ENCODE measurements at places on chromosomes 16 and 17.

GRCh38 chr17:29331708-29332085 lies 37.7 kb upstream of the NUFIP2 start:
- DNase-seq: no peak

DNA sequence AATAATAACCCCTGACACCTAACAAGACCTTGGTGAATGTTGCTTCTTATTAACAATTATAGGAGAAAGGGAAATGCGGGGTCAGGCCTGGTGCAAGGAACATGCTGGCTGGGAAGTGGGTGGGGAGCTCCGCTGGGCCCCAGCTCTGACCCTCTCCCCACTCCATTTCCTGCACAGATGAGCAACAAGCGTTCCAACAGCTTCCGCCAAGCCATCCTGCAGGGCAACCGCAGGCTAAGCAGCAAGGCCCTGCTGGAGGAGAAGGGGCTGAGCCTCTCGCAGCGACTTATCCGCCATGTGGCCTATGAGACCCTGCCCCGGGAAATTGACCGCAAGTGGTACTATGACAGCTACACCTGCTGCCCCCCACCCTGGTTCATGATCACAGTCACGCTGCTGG lies 23.0 kb downstream of the RHBDL3 start:
- no peak for DNase-seq

DNA sequence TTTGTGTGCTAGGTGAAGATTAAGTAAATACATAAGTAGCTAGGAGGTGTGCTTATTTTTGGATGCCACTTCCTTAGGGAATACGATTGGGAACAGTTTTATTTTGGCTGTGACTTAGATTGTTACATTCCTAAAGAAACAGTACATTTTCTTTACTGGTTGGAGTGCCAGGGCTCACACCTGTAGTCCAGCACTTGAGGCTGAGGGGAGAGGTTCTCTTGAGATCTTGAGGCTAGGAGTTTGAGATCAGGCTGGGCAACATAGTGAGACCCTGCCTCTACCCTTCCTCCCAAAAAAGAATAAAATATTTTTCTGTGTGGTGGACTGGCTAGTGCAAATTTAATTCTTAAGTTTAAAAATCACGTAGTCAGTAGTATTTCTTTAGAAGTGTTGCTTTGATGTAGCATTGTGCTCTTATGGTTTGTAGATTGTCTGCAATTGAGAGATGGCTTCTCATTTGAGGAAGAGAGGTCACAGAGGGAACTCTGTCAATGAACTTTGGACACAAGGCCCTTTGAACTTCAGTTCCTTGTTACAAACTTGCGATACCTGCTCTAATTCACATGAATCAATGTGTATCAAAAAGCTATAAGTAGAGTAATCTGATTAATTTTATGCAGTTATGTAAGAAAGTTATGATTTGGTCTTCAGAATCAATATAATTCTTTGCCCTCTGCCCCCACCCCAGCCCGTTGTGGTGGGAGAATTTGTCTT lies 7.1 kb downstream of the HAPSTR1 start:
- DNase-seq: no peak

DNA sequence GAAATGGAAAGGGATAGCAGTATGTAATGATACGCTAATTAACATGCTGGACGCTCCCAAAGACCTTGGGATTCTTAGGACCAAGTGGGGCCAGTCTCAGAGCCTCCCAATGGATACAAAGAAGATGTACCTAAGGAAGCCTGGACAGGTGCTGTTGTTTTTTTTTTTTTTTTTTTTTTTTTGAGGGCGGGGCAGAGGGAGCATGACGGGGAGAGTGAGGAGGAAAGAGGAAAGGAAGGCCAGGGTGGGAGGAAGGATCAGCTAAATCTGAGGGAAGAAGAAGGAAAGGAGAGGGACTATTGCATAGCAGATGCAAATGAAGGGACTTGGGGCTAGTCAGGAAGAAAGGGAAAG lies 2.5 kb downstream of the VAMP2 start:
- no peak for DNase-seq

GRCh38 chr16:81296631-81297030 lies 18.1 kb upstream of the GAN start:
- no peak for DNase-seq

DNA sequence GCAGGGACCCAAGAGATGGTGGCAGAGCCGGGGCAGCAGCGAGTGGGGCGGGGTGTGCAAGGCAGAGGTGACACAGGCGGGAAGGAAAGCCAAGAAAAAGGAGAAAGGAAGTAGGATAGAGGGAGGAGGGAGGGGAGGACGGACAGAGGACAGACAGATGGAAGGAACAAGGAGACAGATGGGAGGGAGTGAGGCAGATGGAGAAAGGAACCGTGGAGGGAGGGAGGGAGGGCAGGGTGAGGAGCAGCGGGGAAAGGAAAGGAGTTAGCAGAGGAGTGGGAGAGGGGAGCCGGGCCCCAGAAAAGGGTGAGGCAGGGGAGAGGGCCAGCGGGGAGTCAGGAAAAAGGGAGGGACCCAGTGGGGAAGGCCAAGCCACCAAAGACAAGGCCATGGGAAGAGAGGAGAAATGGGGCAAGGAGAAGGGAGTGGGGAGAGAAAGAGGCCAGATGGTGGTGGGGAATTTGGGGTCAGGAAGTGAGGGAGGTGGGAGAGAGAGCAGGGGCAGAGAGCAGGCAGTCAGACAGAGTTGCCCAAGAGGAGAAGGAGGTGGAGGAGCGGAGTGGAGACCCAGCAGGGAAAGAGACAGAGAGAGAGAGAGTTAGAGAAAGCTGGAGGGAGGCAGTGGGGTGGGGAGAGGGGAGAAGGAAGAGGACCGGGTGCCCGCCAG lies 13.2 kb upstream of the ASGR1 start:
- no peak for DNase-seq

DNA sequence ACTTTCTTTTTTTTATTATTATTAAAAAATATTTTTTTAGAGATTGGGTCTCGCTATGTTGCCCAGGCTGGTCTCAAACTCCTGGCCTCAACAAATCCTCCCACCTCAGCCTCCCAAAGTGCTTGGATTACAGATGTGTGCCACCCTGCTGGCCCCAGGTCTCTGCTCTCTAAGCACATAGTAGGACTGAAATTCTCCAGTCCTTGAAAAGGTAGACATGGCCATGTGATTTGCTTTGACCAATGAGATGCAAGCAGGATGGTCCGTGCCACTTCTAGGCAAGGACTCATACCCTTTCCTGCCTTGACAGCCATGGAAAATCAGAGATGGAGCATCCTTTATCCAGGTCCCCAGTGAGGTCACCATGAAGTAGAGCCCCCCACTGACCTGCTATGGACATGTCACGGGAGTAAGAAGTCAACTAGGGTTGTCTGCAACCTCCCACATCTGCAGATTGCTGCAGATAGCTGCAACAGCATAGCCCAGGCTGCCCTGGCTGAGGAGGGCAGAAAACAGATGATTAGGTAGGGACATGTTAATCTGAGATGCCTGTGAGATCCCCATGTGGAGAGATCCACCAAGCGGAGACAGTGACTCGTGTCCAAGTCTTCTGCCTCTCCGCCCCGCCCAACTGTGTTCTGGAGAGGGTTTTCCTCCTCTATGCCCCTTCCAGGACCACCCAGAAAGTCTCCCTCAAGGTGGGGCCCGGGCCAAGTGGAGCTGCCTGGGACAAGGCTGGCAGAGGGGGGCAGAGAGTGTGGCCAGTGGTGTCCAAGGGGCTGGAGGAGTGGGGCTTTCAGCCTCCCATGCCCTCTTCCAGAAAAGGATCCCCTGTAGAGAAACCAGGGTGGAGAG lies 11.0 kb downstream of the GSG1L start:
- no peak for DNase-seq

- DNase-seq: no peak
These were observed 245.2 kb downstream of the SEC14L1 start for GRCh38 chr17:77385750-77386501.

- no peak for DNase-seq
These were observed 6.2 kb downstream of the EFNB3 start for GRCh38 chr17:7711051-7711755.

DNA sequence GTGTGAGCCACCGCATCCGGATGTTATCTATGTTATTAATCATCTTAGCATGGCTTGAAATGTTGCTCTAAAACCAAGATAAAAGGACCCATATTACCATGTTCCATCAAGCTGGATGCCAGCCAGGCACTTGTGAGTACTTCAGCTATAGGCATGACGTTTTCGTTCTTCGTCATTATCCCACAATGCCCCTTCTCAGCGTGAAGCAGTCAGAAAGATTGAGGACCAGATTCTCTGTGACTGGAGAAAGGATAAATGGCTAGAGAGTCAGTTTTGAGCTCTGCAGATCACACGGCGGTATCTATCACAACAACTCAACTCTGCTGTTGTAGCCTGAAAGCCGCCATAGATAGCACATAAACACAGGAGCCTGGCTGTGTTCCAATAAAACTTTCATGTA lies 29.8 kb upstream of the LCMT1 start:
- DNase-seq: no peak

GRCh38 chr17:62085511-62086408 lies 20.7 kb upstream of the MED13 start:
- no peak for DNase-seq

DNA sequence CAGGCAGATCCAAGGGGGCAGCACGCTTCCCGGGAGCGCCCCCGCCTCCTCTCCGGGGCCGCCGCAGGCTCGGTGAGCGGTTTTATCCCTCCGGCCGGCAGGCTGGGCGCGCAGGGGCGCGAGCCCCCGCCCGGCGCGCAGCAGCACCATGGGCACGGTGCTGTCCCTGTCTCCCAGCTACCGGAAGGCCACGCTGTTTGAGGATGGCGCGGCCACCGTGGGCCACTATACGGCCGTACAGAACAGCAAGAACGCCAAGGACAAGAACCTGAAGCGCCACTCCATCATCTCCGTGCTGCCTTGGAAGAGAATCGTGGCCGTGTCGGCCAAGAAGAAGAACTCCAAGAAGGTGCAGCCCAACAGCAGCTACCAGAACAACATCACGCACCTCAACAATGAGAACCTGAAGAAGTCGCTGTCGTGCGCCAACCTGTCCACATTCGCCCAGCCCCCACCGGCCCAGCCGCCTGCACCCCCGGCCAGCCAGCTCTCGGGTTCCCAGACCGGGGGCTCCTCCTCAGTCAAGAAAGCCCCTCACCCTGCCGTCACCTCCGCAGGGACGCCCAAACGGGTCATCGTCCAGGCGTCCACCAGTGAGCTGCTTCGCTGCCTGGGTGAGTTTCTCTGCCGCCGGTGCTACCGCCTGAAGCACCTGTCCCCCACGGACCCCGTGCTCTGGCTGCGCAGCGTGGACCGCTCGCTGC lies 832 bp downstream of the CDK5R1 start:
- DNase-seq: no peak

- DNase-seq: no peak
These were observed 25.0 kb downstream of the WNT9B start for GRCh38 chr17:46876353-46876887.

DNA sequence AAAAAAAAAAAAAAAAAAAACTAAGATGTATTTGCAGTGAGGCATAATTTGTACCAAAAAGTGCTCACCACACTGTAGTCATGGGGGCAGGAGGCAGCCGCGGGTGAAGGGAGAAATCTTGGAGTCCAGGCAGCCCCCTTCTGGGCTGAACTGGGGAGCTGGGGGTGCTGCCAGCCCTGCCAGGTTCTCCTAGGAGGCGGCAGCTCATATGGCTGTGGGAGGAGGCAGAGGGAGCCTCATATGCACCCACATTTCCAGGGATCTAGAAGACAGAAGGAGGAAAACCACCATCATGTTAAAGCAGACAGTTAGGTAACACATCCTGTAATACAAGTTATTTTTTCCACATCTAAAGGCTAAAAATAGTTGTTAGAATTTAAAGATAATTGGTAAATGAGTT lies 16.3 kb downstream of the MAPT start:
- no peak for DNase-seq

GRCh38 chr17:71900621-71901229 lies 220.1 kb upstream of the SOX9 start:
- DNase-seq: no peak

GRCh38 chr17:82227629-82228277 lies 1.1 kb upstream of the SLC16A3 start:
- no peak for DNase-seq

- peak; percentile 93 for DNase-seq
These were observed 24.2 kb downstream of the FAM117A start for GRCh38 chr17:49739641-49740271.

GRCh38 chr16:57092786-57093411 lies 516 bp downstream of the CPNE2 start:
- DNase-seq: peak; percentile 23

- no peak for DNase-seq
These were observed 70.6 kb downstream of the SREBF1 start for GRCh38 chr17:17766077-17766743.

GRCh38 chr17:1009229-1010085 lies 12.5 kb downstream of the TIMM22 start:
- DNase-seq: no peak

GRCh38 chr17:38916771-38917170 lies 8.6 kb upstream of the LASP1NB start:
- DNase-seq: no peak

DNA sequence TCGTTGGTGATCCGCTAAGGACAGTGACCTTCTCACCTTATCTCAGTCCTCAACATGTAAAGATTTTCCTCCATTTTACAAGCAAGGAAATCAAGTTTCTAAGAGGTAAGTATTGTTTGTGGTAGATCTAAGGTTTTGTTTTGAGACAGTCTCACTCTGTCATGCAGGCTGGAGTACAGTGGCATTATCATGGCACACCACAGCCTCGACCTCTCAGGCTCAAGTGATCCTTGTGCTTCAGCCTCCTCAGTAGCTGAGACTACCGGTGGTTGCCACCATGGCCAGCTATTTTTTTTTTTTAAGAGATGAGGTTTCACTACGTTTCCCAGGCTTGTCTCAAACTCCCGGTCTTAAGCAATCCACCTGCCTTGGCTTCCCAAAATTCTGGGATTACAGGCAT lies 34.9 kb downstream of the PRKCA start:
- DNase-seq: no peak

DNA sequence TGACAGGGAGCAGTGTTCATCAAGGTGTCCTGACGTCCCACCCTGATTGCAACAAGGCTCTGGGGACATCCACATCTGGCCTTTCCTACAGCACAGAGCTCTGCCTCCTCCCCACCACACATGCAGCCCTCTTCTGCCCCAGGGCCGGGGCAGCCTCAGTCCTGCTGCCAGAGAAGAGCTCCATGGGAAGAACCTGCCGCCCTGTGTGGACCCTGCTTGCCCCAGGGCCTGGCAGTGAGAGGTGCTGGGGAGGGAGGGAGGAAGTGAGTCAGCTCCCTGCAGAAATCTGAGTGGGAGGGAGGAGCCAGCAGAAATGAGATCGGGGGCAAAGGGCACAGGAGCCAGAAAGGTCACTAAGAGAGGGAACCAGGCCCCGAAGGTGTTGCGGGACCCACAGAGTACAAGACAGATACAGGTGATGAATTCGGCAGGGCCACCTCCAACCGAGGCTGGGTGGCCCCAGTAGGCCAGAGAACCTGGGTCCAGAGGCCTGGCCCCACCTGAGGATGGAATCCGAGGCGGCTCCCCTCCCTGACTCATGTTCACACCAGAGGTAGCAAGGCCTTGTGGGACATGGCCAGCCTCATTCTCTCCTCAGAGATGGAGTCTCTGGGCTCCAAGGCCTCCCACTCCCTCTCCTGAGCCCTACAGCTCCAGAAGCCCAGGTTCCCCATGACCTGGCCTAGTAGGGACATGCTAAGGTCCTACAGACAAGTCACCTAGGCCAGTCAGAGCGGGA lies 24.8 kb downstream of the MYO18A start:
- DNase-seq: peak; percentile 39

- DNase-seq: no peak
These were observed 65.9 kb downstream of the RBFOX1 start for GRCh38 chr16:7398536-7398935.

- no peak for DNase-seq
These were observed 806.2 kb upstream of the EEF2KMT start for GRCh38 chr16:5903832-5904231.

- no peak for DNase-seq
These were observed 2.5 kb downstream of the TAX1BP3 start for GRCh38 chr17:3665834-3666233.

- no peak for DNase-seq
These were observed 18.0 kb downstream of the SLC47A1 start for GRCh38 chr17:19551591-19552148.

Data from activated CD4-positive, CD25-positive, alpha-beta regulatory T cell (primary cell).